ENCODE measurements at places on chromosomes 5 and 9. TPM values are rescaled to one million over a fixed set of nuclear protein-coding genes. Genes with fewer than 3 reads are reported as not detected.

GRCh38 chr9:108963459-108964143 lies 29.4 kb downstream of the ABITRAM start:
- DNase-seq = no peak
- no peak overlapping the region for H3K4me3 ChIP-seq
- H3K27me3 ChIP-seq = no peaks in the 10 kb centered on the region
- no peaks in the 10 kb centered on the region for H3K4me1 ChIP-seq

DNA sequence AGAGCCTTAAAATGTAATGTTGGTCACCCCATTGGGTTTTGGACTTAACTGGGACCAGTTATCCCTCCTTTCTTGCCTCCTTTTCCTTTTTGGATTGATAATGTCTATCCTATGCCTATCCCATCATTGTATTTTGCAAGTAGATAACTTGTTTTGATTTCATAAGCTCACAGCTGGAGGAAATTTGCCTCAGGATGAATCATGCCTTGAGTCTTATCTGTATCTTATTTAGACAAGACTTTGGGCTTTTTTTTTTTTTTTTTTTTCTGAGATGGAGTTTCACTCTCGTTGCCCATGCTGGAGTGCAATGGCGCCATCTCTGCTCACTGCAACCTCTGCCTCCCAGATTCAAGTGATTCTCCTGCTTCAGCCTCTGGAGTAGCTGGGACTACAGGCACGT lies 443.3 kb downstream of the DNAH5 start:
- no peaks in the 10 kb centered on the region for H3K27me3 ChIP-seq
- no peak for DNase-seq
- H3K36me3 ChIP-seq = no peaks in the 10 kb centered on the region

DNA sequence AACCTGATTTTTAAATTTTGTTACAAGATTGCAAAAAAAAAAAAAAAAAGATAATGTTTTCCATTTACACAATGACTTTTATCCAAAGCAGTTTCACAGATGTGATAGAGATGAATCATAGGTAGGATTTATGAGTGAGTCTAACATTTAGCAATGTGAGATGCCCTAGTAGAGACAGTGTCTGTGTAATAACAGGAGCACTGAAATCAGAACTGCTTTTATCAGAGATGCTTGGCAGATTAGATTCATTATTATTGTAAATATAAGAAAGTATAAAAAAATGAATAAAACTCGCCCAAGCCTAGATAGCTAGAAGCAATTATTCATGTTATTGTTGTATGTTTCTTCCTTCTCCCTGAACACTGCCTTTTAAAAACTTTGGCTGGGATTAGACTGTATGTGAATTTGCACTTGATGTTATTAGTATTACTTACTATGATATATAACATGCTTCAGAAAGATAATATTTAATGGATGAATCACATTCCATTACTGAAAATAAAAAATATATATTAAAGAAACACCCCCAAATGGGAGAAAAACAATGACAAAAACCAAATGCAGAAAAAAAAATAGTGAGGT lies 567.3 kb upstream of the KLF4 start:
- no peak overlapping the region for H3K4me3 ChIP-seq
- no peaks in the 10 kb centered on the region for H3K36me3 ChIP-seq
- peaks cover 47% of the 10 kb centered on the region for H3K4me1 ChIP-seq
- peak overlapping the region; percentile 33 for H3K27ac ChIP-seq
- no peak for DNase-seq
- no peaks in the 10 kb centered on the region for H3K27me3 ChIP-seq

The EIF4EBP3 gene
- 14.7 TPM for total RNA-seq

DNA sequence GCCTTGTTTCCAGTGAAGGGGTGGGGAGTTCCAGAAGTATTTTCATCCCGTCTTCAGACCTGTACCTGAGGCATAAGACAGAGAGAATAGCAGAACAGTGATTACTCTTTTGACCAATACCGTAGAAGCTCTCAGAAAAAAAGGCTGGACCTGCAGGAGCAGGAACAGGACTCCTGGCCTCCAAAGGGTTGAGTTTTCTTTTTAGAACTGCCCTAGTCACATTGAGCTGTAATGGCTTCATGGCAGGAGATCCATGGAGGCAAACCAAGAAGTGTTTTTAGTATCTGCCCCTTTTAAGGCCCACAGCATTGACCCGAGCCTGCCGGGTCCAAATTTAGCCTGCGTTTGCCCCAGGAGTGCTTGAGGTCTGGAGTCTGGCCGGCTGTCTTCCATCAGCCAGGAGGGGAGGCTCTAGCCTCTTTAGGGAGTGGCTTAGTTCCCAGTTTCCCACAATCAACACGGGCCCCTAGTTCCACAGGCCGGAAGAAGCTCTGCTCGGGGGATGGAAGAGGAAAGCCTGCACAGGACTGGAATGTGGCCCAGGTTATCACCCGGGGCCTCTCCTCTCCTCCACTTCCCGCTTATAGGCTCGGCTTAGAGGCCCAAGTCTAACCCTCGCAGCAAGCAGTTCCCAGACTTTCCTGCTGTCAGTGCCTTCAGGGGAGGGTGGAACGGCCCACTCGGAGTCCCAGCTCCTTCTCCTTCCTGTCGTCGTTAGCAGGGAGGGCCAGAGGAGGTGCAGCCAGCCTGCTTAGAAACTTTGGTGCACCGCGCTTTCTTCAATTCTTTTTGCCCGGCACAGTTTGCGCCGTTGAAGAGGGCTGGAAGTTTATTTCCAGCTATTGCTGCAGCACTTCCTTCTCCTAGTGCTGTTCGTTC lies 80.7 kb downstream of the C9orf152 start:
- peak overlapping the region; percentile 76 for H3K4me3 ChIP-seq
- no peaks in the 10 kb centered on the region for H3K27me3 ChIP-seq
- peaks cover 91% of the 10 kb centered on the region for H3K4me1 ChIP-seq
- no peaks in the 10 kb centered on the region for H3K36me3 ChIP-seq
- peak overlapping the region; percentile 99 for H3K27ac ChIP-seq

DNA sequence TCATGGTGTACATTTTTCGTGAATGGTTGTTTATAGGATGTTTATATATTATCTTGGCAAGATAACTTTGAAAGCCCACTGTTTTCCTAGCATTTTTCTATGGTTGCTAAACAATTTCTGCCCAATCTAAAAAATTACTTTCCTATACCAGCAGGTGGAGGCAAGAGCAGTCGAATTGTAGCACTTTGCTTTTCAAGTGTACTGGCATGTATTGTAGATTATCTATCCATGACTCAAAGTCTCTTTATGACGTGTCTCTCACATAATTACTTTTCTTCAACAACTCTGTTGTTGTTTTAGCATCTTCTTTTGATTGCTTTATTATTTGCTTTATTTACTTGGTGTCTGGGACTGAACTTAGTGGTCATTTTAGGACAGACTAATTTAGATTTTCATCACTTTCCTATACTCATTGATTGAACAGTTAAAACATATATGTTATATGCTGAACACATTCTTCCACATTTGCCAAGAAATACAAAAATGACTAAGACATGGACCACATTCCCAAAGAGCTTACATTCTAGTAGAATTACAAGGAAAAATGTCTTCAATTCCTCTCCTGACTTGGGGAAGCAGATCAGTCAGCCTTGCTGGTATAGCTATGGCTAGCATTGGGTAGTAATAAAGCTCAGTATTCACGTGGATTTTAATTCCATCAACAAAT lies 20.7 kb downstream of the NLN start:
- DNase-seq = no peak
- no peaks in the 10 kb centered on the region for H3K27me3 ChIP-seq
- H3K36me3 ChIP-seq = no peaks in the 10 kb centered on the region
- peaks cover 14% of the 10 kb centered on the region for H3K4me1 ChIP-seq
- no peak overlapping the region for H3K4me3 ChIP-seq
